ENCODE measurements at places on chromosomes 12 and 14.

DNA sequence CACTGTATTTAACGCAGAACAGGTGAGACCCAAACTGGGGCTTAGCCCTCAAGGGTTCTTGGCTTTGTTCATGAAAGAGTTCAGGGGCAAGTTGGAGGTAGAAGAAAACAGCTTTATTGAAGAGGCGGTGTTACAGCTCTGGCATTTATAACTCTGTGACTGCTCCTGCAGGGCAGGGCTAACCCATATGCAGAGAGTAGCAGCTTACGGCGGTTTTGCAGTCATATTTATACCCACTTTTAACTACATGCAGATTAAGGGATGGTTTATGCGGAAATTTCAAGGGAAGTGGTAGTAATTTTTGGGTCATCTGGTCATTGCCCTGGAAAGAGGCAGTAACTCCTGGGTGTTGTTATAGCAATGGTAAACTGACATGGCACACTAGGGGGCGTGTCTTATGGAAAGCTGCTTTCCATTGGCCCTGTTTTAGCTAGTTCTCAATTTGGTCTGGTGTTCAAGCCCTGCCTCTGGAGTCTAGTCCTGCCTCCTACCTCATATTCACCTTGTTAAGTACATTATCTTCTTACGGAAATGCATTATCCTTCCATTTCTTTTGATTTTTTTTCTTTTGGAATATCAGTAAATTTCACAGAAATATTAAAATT lies 1.8 kb upstream of the IAPP start:
- DNase-seq, result no peak

- peak; percentile 48 for DNase-seq
Measured at GRCh38 chr14:24368562-24369252, 723 bp downstream of the NFATC4 start.

GRCh38 chr14:64733899-64734298 lies 29.7 kb downstream of the PLEKHG3 start:
- no peak for DNase-seq

GRCh38 chr12:6548966-6549683 lies 6.7 kb downstream of the IFFO1 start:
- peak; percentile 45 for DNase-seq

- DNase-seq, result no peak
Measured at GRCh38 chr12:110677982-110678381, 10.9 kb downstream of the HVCN1 start.

GRCh38 chr14:93132472-93133065 lies 16.8 kb upstream of the ITPK1 start:
- peak; percentile 52 for DNase-seq

DNA sequence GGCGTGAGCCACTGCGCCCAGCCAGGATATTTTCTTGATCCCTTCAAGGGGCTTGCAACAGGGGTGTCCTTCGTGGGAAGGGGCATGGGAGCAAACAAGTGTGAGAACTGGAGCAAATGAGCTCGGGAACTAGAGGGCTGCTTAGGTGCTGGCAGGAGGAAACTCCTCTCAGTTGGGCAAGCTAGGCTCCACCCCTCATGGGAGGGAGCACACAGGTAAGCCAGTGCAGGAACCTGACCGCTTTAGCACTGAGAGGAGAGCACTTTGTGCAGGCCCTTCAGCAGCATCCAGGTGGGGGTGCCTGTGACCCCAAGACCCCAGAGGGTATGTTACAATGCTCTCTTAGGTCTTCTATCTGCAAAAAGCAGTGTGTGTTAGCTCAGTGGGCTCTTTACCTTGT lies 755.4 kb upstream of the MDGA2 start:
- DNase-seq, result no peak

- DNase-seq, result no peak
Measured at GRCh38 chr12:76024102-76024781, 7.3 kb downstream of the PHLDA1 start.

DNA sequence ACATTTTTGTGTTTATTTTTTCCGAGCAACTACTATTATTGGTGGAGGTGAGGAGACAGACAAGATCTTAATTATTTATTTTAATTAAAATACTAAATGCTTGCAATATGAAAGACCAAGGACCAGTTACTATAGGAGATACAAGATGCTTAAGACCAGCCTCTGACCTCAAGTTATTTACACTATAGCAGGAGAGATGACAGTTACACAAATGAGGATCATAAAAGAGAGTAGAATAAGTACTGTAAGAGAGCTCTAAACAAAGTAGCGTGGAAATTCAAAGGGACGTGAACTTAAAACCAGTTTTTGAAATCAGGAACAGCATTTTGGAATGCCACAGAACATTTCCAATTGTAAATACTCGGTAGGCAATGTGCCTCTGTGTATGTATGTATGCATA lies 128.0 kb upstream of the ATF1 start:
- DNase-seq, result no peak

DNA sequence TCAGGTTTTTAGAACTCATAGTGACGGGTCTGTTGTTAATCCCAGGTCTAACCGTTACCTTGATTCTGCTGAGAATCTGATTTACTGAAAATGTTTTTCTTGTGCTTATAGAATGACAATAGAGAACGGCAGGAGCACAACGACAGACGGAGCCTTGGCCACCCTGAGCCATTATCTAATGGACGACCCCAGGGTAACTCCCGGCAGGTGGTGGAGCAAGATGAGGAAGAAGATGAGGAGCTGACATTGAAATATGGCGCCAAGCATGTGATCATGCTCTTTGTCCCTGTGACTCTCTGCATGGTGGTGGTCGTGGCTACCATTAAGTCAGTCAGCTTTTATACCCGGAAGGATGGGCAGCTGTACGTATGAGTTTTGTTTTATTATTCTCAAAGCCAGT lies 34.4 kb downstream of the PSEN1 start:
- DNase-seq, result no peak

- DNase-seq, result peak; percentile 80
Measured at GRCh38 chr12:116136340-116136739, 141.2 kb downstream of the MED13L start.

DNA sequence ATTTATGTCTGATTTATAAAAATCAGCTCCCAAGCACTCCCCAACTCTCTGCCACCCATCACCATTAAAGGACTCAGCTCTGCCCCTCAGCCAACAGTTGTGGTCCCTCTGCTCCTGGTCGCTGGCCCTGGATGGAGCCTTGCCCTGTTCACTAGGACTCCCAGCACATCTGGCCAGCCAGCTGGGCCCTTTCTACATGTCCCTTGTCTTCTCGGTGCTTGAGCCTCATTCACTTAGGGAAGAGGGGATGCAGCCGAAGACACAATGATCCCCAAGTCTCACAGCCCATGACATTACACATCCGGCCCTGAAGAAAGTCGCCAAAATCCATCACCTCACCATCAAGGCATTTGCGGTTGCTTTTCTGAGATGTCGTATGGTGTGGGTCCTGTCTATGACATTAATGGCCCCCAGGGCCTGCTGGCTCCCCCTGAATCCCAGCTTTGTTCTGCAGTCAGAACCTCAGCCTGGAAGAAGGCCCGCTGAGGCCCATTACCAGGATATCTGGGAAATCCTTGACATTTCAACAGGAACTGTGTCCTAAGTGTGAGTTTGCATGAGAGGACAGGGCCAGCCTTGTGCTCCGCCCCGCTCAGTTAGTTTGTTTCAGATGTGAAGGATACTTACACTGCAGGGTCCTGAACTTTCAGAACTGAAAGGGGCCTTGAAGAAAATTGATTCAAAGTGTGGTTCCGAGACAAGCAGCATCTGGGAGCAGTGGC lies 19.1 kb downstream of the TSPAN11 start:
- no peak for DNase-seq

GRCh38 chr14:75040507-75040906 lies 10.8 kb downstream of the MLH3 start:
- DNase-seq, result no peak

GRCh38 chr12:2460051-2460670 lies 334.6 kb upstream of the FKBP4 start:
- DNase-seq, result no peak

DNA sequence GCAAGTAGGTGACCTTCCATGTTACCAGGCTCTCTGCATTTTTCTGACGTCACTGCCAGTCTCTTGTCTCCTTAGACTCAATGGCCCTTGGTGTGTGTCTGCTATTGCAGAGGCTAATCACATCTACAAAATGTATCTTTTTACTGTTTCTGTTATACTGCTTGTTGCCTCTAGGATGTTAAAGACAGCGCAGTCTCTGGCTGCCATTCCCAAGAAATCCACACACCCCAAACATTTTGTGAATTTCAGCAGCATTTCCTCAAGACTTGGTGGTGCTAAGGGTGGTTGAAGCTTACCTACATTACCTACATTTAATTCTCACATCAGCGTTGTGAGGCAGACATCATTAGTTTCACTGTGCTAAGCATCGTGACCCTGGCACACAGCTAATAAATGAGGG lies 87.2 kb downstream of the C12orf75 start:
- no peak for DNase-seq

DNA sequence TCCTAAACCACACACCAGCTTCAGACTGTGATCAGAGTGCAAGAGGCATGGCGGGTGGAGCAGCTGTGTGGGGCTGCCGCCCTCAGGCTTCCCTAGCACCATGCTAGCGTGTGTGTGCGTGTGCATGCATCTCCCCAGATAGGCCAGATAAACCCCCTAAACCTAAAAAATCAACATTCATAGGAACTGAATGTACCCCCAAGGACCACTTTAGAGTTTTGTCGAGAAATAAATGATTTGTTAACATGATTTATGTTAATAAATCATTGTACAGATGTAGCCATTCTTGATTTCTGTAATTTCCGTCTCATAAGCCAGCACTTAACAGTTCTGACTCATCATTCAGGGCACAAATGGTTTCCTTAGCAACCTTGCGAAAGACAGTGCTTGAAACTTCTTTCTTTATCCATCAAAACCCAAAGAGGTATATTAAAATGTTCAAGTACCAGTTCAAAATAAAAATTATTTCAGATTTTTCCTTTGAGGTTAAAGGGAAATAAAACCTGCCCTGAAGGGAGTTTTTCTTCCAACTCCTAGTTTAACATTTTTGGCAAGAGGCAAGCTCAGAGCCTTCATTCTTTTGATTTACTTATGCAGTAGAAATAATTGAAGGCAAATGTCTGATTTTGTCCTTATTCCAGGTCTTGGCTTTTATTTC lies 206.2 kb upstream of the RGS6 start:
- DNase-seq, result no peak

- DNase-seq, result no peak
Measured at GRCh38 chr12:14825256-14825655, 11.3 kb upstream of the SMCO3 start.

DNA sequence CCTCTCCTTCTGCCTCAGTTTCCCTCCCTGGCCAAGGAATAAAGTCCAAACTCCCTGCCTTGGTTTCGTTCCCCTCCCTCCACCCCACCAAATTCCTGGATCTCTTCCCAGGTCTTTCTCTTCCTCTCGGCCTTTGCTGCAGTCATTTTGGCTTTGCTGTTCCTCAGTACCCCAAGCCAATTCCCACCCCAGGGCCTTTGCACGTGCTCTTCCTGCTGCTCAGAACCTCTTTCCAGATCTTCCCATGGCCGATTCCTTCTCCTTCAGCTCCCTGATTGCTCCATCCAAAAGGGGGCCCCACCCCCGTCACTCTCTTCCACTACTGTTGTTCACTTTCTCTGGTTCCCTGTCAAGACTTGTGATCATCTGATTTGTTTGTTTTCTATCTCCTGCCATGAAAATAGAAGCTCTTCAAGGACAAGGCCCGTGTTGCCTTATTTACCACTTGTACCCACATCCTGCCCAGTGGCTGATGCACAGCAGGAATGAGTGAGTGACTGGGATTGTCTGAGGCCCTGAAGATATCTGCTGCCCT lies 3.1 kb downstream of the HNF1A start:
- no peak for DNase-seq

- DNase-seq, result peak; percentile 81
Measured at GRCh38 chr14:89214221-89214965, 202.6 kb downstream of the FOXN3 start.

DNA sequence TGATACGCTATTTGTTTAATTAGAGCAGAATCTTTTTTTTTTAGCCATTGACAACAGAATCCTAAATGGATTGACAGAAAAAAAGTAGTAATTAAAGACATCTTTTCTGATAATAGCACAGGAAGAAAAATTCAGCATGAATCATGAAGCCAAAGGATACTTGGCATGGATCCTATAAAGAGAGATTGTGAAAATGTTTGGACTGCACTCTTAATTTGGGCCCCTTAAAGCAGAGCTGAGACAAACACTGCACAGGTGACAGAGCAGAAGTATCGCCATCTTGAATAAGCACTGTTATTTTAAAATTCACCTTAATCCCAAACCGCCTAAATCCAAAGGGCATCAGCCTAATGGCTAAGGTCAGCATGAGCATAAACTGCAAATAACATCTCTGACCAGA lies 48.8 kb upstream of the SEL1L start:
- no peak for DNase-seq

DNA sequence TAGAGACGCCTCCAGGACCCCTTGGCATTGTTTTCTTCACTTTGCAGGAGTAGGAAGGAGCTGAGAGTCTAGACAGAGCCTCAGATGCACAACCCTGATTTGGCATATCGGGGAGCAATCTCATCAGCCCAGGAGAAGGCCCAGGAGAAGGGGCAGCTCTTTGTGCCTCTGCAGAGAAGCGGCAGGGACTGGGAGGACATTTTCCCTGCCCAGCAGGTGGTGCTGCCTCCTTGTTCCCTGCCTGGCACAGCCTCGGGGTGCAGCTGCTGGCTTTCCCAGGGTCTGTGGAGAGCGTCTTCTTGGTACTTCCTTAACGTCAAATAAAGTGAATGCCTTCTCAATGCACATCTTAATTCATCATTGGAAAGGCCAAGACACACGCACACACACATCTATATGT lies 419.5 kb downstream of the TMEM121 start:
- DNase-seq, result no peak

- DNase-seq, result no peak
Measured at GRCh38 chr14:54659365-54659764, 92.4 kb downstream of the SAMD4A start.

DNA sequence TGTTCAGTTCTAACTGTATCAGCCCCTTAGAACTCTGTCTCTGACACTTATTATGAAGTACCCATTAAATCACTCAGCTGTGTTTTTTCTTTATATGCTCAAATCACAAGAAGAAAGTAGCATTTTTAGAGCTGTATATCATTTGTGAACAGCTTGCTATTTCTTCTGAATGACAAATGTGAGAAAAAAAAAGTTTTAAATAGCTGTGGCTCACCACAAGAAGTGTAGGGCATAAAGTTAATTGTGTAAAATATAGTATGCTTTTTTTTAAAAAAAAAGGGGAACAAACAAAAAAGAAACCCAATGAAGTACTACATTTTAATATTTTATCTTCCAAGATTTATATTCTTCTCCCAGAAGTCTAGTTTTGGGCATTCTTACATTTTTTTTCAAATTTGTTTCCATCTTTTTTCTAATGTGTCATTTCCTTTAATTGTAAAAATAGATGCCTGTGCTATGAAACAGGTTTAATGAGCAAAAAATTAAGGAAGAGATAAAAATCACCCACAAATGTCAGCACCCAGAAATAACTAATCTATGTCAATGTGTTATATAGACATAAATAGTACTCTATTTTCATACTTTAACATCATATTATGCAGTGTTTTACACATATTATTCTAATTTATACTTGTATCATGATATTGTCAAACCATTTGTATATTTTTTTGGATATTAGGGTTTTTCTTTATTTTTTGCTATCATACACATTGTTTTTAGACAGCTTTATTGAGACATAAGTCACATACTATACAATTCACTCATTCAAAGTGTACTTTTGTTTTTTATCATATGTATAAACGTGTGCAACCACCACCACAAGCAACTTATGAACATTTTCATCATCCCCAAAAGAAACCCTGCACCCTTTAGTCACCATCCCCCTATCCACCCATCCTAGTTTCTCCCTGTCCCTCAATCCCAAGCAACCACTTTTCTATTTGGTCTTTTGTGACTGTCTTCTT lies 22.4 kb upstream of the LRRK2 start:
- DNase-seq, result peak; percentile 48
